ENCODE measurements at places on chromosomes 12 and 14.
A peak's percentile ranks its signal among the peaks of the same experiment; 100 is the strongest.

DNA sequence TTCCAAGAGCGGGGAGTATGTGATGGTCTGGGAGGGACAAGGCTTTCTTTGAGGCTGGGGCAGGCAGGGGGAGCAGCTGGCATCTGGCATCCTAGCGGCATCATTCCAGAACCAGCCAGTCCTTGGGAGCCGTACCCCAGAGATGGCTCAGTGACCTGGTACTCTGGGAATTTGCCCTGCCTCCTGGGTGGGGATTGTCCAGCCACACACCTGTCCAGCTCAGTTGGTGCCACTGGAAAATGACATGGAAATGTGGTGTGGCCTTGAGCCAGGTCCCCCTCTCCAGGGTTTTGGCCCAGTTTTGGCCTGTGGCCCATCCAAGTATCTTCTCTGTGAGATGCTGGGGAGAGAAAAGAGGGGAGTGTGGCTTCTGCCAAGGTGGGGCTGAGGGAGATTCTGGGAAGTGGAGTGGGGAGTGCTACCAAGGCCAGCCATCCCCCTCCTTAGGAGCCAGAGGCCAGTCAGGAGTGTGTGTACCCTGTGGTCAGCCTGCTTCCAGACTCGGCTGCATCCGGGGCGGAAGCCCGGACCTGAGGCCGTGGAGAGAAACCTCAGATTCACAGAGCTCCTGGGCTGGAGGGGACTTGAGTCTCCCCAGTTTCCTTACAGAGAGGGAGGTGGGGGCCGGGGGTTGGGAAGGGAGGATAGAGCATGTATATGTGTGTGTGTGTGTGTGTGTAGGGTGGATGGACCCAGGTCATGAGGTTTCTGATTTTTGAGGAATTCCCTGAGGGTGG, 14.7 kb upstream of the KRT80 start:
- DNase-seq: no peak

GRCh38 chr12:24798335-24798734, 150.6 kb downstream of the BCAT1 start:
- DNase-seq: no peak

DNA sequence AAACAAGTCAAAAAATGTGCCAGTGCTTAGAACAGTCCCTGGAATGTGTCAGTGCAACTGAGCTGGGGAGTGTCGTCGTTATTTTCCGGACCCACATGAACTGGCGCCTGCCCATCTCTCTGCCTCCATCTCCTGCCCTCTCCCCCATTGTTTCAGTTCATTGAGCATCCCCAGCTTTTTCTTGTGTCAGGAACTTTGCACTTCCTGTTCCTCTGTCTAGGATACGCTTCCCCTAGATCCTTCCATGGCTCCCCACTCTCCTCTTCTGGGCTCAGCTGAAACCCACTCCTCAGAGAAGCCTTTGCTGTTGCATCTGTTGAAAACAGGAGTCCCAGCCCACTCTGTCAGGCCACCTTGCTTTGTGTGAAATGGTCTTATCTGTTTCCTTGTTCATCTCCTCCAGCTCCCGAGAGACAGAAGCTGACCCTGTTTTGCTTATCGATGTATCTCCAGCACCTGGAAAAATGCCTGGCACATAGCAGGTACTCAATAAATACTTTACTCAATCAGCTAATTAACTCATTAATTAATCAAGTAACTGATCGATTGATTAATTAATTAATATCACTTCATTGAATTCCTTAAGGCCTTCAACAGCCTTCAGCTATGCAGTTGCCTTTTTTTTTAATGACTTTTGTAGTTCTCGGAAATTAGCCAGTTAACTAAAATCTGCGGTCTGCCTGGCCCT, 2.7 kb upstream of the SCARB1 start:
- DNase-seq: no peak

DNA sequence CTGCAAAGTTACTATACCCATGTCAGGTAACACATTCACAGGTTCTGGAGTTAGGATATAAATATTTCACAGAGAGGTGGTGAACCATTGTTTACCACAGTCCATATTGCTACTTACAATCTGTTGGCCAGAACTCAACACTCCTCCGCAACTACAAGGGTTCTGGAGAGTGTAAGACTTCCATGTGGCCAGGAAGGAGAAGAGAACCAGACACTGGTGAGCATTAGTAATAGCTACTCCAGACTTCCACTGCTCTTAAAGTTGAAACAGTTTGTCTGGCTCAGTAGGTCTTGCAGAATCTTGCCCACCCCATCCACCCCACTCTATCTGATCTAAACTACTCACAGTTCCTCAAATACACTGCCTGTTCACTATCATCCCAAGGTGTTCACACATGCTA, 369.6 kb downstream of the DUSP6 start:
- no peak for DNase-seq

DNA sequence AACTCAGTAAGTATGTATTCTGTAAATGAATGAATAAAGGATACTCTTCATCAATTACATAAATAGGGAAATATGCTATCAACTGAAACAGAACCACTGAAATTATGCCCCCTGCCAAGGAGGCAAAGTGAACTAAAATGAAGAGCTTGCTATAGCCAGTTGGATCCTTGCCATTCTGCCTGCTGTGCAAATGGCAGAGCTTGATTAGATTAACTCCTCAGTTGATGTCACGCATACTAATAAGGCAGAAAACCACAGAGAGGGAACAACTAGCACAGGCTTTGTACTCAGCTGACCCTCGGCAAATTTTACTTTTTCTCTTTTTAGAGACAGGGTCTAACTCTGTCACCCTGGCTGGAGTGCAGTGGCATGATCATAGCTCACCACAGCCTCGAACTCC, 36.7 kb upstream of the FERMT2 start:
- DNase-seq: no peak

GRCh38 chr12:106305376-106305775, 2.8 kb downstream of the TCP11L2 start:
- no peak for DNase-seq

DNA sequence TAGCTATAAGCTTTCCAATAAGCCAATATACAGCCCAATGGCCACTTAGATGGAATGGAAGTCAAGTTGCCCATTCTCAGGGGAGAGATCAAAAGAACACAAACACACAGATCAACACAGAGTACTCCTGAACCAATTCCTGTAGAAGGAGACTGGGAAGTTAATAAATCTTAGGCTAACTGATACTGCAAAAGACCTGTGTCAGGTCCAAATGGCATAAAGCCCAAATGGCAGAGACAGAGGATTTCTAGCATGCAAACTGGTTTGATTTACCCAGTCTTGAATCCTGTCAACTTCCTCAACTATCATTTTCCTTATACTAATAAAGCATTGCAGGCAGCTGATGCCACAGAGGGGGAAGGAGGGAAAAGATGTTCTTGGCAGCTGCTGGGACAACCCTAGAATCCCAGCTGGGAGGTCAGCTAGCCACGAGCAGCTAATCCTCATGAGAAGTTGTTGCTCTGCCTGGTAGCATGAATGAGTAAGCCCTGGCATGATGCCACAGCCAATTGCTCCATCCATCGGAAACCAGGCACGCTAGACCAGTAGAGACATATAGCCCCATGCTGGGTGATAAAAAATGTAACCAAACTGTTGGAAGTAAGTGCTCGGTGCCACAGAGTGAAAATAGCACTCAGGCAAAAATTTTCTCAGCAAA, 26.2 kb downstream of the ANG start:
- peak; percentile 38 for DNase-seq

DNA sequence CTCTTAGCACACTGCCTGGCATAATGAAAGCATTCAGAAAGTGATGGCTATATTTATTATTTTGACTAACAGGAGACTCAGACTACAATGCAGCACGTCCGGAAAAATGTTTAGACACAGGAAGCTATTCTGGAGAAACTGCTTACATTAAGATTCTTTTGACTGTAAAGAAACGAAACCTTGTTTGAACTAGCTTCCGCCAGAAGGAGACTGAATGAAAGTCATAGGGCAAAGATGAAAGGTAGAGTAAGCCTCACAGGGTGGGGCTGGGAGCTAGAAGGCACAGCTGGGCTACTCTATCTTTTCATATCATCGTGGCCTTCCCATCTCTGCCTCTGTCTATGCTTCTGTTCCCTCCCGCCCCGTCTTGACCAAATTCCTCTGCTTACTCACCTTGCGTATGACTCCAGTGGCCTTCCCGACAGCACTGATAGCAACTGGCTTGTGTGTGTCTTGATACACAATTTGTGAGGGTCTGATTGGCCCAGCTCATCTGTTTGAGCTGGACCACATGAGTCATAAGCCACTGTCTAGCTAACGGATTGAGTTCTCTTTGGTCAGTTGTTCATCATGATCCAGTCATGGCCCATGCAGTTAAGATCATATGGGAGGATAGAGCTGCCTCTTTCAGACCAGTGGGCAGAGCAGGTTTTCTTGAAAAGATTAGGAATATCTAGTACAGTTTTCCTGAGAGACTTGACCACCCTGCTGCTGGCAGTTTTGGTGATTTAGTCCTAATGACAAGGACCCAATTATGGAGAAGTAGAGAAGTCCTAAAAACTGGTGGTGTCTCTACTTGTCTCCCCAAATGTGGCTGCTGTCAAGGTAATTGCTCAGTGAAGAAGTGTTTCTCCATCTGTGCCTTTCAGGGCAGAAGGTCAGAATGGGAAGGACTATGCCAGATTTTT, 151.5 kb upstream of the SLC38A2 start:
- no peak for DNase-seq

- peak; percentile 76 for DNase-seq
Measured at GRCh38 chr14:75982266-75983018, 647 bp upstream of the TGFB3 start.

Data from NB4 (cell line).